ENCODE measurements at places on chromosomes 16 and 17. TPM values are rescaled to one million over a fixed set of nuclear protein-coding genes. Genes with fewer than 3 reads are reported as not detected.

KRT17 gene
- total RNA-seq: 253 TPM

FBF1 gene
- 9.8 TPM for total RNA-seq

FAM20A gene
- total RNA-seq: 6.5 TPM

ADAM11 gene
- total RNA-seq: 0.72 TPM

SOX15 gene
- total RNA-seq: 9.6 TPM

TBC1D3I gene
- total RNA-seq: 0.41 TPM

DNAH9 gene
- total RNA-seq: 1.3 TPM

RDM1 gene
- 1.6 TPM for total RNA-seq

EPX gene
- total RNA-seq: not detected

NOMO2 gene
- total RNA-seq: 56.1 TPM

OTOP2 gene
- not detected for total RNA-seq

DYNLRB2 gene
- not detected for total RNA-seq

TNFRSF17 gene
- 0.51 TPM for total RNA-seq

CRISPLD2 gene
- total RNA-seq: 40.8 TPM

KRTAP3-1 gene
- not detected for total RNA-seq

LRRC75A gene
- total RNA-seq: 6.2 TPM

KRT25 gene
- not detected for total RNA-seq

TEKT1 gene
- total RNA-seq: not detected

CRYBA1 gene
- total RNA-seq: not detected

SECTM1 gene
- 12.6 TPM for total RNA-seq

KRT31 gene
- total RNA-seq: 6.1 TPM

C16orf96 gene
- 0.72 TPM for total RNA-seq

NTN1 gene
- total RNA-seq: 32.8 TPM

CAVIN1 gene
- 336 TPM for total RNA-seq

CDH15 gene
- 72.0 TPM for total RNA-seq

YBX2 gene
- 0.51 TPM for total RNA-seq

AKAP1 gene
- 87.3 TPM for total RNA-seq

GRIN2A gene
- total RNA-seq: 0.82 TPM

HEATR9 gene
- not detected for total RNA-seq

PRPSAP2 gene
- total RNA-seq: 43.1 TPM

CCL14 gene
- total RNA-seq: 0.92 TPM

LHX1 gene
- not detected for total RNA-seq

TMEM170A gene
- total RNA-seq: 27.3 TPM

NEK8 gene
- 4.1 TPM for total RNA-seq

UTS2R gene
- 5.8 TPM for total RNA-seq

MYOCD gene
- 6.9 TPM for total RNA-seq

MSLN gene
- 5.3 TPM for total RNA-seq

NME2 gene
- total RNA-seq: 201 TPM

SAP30BP gene
- 57.0 TPM for total RNA-seq

PIMREG gene
- total RNA-seq: 12.3 TPM

MYO1C gene
- total RNA-seq: 120 TPM

ARL6IP1 gene
- 150 TPM for total RNA-seq

HS3ST3A1 gene
- total RNA-seq: not detected
